ENCODE measurements at places on chromosomes 1 and 21.

DNA sequence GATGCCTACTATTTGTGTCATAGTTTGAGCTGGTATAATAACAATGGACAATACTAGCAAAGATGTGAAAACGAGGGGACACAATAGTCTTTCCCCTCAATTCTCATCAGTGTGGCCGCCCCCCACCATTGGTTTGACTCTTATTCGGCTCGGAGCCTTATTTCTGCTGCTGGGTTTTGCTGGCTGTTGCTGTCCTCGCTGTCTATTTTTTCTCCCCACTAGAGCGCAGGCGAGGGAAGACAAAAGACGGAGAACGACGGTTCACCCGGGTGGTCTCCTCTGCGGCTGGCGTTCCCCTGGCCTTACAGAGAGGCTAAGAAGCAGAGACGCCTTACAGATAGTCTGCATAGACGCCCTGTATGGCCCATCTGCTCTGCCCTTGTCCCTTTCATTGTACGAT lies 19.4 kb downstream of the CLIC6 start:
- DNase-seq, result peak; percentile 2

DNA sequence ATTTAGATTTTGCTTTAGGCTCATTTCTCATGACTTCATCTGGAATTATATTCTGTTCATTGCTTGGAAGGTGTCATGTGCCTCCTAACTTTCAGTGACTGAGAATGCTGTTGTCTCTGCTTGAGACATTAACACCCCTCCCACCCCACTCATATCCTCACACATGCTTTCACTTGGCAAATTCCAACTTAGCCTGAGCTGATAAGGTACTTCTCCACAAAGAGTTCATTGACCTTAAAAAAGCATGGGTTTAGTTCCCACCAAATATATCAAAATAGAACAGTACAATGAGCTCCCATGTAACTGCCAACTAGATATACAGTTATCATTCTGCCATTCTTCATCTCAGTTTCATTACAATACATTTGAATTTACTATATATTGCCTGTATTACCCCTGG lies 576.5 kb upstream of the ADGRL2 start:
- DNase-seq, result no peak

GRCh38 chr1:53273526-53273925 lies 35.2 kb upstream of the MAGOH start:
- no peak for DNase-seq

GRCh38 chr21:36945496-36946138 lies 20.9 kb downstream of the HLCS start:
- DNase-seq, result no peak

DNA sequence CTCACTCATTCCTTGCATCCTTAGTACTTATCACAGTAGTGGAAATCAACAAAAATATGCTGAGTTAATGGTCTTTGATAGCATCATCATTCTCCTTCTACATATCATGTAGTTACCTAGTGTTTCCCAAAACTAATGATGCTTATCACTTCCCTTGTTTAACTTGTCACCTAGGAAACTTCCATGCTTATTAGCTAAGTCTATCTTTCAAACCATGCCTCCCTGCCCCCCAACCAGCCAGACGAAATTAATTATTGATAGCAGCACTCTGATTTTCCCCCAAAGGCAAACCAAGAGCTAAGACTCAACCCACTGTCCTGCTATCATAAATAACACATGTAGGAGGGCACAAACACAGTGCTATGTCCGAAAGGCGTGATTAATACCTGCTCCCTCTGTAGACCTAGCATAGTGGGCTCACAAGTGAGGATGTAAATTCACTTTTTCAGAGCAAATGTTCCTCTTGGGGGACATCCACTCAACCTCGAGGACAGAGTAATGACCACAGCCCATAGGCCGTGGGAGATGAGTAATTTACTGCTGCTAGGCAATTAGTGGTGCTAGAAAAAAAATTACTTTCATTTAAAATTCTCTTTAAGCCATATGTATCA lies 25.8 kb upstream of the LPAR3 start:
- DNase-seq, result no peak

- DNase-seq, result peak; percentile 70
Observed at GRCh38 chr21:41802684-41803083, 35.8 kb upstream of the RIPK4 start.

- no peak for DNase-seq
Observed at GRCh38 chr1:27011058-27011764, 1.4 kb downstream of the TENT5B start.

DNA sequence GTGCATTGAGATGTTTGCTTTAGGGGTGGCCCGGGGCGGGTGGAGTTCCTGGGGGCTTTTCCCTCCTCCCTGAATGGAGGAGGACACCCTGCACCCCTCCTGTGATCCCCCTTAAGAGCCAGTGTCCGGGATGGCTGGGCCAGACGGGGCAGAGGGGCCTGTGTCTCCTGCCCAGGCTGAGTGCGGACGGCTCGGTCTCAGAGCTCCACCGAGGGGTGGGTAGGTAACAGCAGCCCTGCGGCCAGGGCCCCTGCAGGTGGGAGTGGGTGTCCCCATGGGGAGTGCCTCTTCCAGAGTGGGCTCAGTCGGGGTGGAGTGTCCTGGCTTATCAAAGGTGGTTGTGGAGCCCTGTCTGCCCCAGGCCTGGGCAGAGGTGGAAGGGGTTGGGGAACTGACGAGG lies 23.1 kb downstream of the TP73 start:
- DNase-seq, result no peak

GRCh38 chr1:33176362-33176850 lies 5.4 kb downstream of the TRIM62 start:
- no peak for DNase-seq

GRCh38 chr1:164563721-164564360 lies 4.9 kb downstream of the PBX1 start:
- no peak for DNase-seq

GRCh38 chr1:97139512-97139911 lies 417.9 kb downstream of the PTBP2 start:
- no peak for DNase-seq

- no peak for DNase-seq
Observed at GRCh38 chr1:5955479-5955977, 36.7 kb downstream of the NPHP4 start.

DNA sequence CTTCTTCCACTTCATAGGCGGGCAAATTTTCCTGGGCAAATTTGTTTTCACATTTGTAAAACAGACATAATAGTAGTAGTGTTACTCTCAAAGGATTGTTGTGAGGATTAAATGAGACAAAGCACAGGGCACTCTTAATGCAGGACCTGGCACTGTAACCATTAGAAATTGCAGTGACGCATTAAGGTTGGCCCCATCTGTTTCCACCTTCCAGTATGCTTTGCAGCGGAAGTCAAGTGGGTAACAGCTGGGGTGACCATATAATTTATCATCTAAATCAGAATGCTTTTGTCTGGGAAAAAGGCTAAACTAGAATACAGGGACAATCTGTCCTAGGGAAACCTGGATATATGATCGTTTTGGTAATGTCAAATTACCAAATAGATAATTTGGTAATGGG lies 132.5 kb upstream of the CACHD1 start:
- DNase-seq, result no peak
